ENCODE measurements at places on chromosomes 3 and 15. TPM values are rescaled to one million over a fixed set of nuclear protein-coding genes. Genes with fewer than 3 reads are reported as not detected.

GPR149 gene
- not detected for total RNA-seq

SLC6A6 gene
- total RNA-seq = 32.5 TPM

KLHL40 gene
- not detected for total RNA-seq

TMCC1 gene
- total RNA-seq = 7.2 TPM

HCN4 gene
- total RNA-seq = not detected

LRTM1 gene
- not detected for total RNA-seq

AGTR1 gene
- total RNA-seq = 3.3 TPM

LSAMP gene
- 8.1 TPM for total RNA-seq

GPR176 gene
- 194 TPM for total RNA-seq

NPAP1 gene
- total RNA-seq = not detected

CLDN1 gene
- total RNA-seq = 4.7 TPM

CRTC3 gene
- total RNA-seq = 4.7 TPM

PLA2G4E gene
- not detected for total RNA-seq

RLBP1 gene
- not detected for total RNA-seq

IL17RD gene
- total RNA-seq = 0.72 TPM

MST1R gene
- total RNA-seq = not detected
